ENCODE measurements at places on chromosomes 2 and 18.
A peak's percentile ranks its signal among the peaks of the same experiment; 100 is the strongest.

- peak; percentile 24 for DNase-seq
Observed at GRCh38 chr2:60352491-60353405, 200.7 kb downstream of the BCL11A start.

DNA sequence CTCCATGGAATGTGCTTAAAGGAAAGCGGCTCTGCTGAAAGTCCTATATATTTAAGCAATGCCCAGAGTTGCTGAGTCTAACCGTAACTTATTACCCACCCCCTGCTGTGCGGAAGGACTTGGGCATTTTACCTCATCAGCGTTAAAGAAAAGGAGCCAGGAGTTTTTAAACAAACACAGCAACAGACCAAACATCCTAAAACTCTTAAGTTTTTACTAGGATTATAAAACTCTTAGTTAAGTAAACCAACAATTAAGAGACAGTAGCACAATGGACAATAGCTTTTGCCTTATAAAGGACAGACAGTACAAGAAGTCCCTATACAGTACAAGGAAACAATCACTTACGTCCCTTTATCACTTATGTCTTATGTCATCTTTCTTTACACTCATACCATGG lies 90.2 kb downstream of the ZNF521 start:
- DNase-seq, result no peak

- peak; percentile 73 for DNase-seq
Observed at GRCh38 chr18:32381761-32382160, 88.9 kb downstream of the GAREM1 start.

- DNase-seq, result no peak
Observed at GRCh38 chr2:13002536-13003331, 286.0 kb downstream of the TRIB2 start.

DNA sequence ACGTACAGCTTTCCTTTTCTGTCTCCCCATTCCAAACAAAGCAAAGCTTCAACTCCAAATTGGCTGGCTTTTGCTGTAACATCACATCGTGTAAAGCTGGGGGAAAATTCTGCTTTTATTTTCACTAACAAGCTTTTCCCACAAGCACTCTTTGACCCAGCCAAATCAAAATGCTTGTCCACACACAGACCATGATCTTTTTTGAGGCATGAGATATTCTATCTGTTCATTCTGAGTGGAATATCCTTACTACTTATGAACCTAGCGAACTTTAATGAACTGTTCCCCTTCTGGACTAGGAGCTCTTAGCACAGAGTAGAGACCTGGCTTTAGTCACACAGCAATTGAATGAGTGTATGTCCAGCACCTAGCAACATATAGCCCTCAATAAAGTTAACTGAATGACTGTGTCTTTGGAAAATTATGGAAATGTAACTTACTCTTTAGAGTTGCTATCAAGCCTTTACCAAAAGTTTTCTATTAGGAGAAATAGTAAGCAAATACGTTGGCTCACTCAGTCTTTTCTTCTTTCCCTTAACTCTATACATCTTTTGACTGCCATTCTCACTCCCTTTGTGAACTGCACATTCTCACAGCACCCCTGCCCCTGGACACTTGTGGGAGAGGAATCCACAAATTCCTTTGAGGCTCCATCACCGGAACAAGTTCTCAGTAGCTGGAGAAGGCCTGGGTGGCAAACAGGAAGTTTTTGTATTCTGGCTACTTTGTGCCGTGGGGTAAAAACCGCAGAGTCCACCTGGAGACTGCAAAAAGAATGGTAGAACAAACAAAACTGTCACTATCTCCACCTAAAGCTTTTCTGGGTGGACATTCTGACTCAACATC lies 1.3 kb upstream of the UBE2E3 start:
- DNase-seq, result peak; percentile 47

- DNase-seq, result no peak
Observed at GRCh38 chr18:70627182-70627802, 338.4 kb downstream of the SOCS6 start.

DNA sequence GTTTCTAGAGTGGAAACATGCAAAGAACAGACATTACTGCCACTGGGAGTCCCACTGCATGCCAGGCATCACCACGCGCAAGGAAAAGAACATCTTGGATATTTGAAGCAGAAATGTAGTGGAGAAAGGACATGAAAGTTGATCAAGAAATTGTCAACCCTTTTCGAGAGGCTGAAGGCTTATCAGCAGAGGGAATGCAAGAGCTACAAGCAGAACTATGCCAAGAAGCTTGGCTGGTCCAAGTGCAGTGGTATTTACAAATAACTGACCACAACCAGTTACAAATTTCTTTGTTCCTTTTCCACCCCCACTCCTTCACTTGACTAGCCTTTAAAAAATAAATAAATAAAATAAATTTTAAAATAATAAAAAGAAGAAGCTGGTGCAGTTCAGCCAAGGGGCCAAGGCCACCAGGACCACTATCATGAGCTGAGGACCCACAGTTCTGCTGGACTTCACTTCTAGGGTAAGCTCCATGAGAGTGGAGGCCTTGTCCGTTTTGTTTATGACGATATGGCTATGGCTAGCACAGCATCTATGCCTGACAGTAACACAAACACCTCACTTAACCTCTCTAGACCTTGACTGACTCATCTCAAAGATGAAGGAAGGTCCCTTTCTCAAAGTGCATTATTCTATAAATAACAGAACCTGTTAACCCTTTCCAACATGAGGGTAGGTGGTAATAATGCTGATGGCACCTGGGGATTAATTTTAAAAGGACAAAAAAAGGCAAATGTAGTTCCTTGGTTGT lies 20.9 kb downstream of the MARCHF4 start:
- no peak for DNase-seq

DNA sequence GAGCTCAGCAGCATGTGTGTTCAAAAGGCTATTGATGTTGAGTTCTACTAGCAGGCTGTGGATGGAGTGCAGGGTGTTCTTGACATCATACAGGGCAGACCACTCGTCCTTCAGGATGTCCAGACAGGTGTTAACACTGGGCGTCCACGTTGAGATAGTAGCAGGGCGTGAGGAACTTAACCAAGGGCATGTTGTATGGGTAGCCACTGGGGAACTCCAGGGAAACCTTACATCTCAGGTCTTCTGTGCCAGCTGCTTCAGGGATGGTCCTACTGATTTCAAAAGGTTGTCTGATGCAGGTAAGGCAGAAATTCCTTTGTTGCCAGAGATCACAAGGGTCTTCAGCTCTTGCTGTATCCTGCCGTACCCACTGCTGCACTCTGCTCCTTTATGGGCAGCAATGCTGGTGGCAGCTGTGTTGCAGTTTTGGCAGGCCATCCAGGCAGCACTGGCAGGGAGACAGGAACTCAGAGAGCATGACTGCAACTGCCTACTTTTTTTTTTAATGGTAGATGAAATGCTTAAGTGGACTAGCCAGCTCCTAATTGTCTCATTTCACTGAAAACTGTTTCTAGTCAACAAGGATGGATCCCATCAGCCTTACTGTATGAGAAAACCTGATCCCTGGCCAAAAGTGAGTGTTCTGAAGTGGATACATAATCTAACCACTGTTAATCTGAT lies 32.4 kb upstream of the RBBP8 start:
- no peak for DNase-seq

GRCh38 chr18:5975111-5976002 lies 80.0 kb upstream of the TMEM200C start:
- DNase-seq, result no peak

GRCh38 chr2:70978341-70979179 lies at the start of gene ANKRD53:
Gene ANKRD53, plus strand, starts transcription at chr2:70978630. Its CDS starts 16 bp downstream, at chr2:70978646.
- peak; percentile 40 for DNase-seq

DNA sequence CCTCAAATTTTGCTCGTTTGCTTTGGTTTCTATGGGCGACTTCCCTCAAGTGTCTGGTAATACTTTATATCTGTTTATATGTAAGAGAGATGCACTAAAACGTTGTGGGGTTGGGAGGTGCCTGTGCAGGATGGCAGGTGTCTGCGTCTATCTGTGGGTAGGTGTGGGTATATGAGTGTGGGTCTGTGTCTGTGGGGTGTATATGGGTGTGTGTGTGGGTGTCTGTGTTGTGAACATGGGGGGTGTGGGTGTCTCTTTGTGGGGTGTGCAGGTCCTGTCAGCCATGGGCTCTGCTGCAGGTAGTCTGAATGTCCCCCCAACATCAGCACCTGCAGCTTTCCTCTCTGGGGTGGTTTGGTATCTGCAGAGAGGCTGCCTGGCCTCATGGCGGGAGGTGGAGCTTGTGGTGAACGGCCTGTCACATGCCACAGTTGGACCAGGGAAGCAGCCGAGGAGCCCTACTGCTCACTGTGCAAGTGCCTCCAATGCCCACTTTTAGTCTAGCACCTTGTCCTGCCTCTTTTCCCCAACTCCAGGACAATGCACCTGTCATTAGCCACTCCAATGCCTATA lies 90.3 kb downstream of the LPIN1 start:
- no peak for DNase-seq

DNA sequence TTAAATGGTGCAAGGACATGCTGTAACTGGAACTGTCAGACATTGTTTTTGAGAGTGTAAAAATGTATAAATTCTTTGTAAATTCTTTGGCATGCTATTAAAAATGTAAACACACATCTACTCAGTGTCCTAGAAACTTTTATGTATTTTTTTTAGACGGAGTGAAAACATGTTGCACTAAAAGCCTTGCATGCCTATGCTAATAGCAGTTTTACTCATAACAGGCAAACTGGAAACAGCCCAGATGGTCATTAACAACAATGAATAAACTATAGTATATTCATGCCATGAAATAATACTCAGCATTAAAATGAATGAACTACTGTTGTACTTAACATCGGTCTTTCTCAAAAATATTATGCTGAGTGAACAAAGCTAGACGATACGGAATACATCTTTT lies 954.8 kb upstream of the DDX18 start:
- no peak for DNase-seq
